ENCODE measurements at places on chromosomes 13 and 19.

GRCh38 chr13:44407891-44408290 lies 34.3 kb downstream of the SERP2 start:
- no peak for DNase-seq

DNA sequence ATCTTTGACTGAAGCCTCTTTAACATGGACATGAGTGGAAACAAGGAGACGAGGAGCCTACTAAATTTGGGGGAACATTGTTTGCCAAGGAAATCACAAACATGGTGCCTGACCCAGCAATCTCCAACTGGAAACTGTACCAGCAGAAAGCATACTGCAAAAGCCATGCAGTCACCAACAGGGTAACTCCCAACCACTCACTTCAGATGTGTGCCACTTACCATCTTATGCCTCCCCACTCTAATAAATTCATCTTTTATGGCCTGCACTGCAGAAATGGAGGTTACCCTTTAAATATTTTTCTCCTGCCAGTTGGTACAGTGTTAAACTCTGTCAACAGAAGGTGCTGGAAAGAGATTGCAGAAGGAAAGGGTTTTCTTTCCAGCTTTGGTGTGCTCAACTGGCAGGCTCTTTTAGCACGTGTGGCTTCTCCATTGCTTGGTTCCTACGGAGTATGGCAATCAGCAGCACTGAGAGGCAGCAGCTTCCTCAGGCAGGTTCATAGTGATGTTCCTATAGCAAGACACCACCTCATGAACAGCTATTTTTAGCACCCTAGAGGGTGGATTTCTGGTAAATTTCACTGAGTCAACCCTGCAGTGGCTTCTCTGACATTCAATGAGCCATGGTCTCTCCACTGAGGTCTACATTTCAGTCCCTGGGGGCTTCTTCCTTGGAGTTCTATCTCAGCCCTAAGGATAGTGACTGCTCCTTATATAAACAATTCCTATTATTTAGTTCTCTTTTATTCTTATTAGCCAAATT lies 21.4 kb downstream of the MIR17HG start:
- DNase-seq, result no peak

DNA sequence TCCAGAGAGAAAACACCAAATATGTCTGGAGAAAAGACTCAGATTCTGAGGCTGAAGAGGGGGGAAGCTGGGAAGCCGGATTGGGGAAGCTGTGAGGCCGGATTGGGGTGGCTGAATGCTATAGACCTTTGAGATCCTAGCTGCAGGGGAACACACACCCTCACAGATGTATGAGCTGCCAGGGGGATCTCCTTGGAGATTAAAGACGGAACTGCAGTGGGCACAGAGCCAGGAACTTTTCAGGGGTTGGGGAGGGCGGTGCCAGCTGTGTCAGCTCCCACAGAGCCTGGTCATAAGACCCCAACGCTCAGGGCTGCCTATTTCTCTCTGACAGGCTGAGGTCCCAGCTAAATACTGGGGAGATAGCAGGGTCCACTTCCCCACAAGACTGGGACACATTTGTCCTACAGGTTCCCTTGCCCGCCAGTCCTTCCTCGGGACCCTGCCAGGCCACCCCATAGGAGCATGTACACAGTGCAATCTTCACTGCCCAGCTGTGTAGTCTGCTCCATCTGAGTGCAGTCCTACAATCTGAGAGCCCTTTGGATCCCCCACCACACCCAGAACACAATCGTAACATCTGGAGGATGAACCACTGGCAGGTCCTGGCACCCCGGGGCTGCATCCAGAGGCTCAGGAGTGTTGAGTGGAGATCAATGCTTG lies 1893.9 kb downstream of the PCDH9 start:
- no peak for DNase-seq

DNA sequence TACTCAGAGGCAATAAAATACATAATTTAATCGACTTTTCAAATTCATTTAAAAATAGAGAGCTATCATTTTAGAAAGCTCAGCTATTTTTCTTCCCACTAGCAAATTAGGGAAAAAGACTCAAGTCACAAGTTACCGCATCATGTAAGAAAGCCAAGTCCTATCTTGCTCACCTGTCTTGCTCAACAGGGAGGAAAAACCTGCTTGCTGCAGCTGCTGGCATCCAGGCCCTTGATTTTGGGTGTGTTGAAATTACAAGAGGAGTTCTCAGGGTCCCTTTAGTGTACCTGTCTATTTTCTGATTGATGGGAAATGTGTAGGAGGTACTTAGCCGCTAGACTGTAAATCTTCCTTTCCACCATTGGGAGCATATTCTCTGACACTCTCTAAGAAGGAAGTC lies 22.2 kb downstream of the SLC10A2 start:
- DNase-seq, result no peak

DNA sequence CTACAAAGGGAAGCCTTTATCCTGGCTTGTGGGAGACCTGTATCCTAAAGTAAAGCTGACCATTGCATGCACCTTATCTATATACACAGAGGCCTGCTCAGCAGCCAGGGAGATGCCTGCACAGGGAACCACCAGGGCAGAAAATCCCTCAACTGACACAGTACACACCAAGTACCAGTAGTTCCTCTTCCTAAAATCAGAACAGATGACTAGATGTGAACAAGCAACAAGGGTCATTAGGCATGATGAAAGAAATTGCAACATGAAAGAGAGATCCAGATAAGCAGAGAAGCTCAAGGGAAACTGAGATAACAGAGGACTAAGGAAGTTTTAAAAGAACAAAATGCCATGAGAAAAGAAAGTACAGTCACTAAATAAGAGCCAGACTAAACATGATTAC lies 39.7 kb upstream of the SLC7A9 start:
- DNase-seq, result no peak

GRCh38 chr19:38264486-38265212 lies at the start of gene SPINT2:
Gene SPINT2 (plus strand): TSS chr19:38264573. CDS start chr19:38264893, 320 bp downstream.
- no peak for DNase-seq

DNA sequence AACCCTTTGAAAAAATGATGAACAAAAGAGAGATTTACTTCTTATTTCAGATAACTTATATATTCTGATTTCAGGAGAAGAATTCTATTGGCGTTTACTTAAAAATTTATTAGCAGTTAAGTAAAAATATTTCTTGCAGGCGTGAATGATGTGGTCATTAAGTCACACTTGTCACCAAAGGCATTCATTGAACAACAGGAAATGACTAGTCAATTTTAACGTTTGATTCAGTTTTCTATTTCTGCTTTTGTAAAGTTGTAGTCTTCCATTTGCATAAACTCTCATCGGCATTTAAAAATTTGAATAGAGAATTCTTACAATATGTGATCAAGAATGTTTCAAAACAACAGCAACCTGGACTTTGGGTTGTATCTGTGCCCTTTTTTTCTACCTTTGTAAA lies 83.4 kb downstream of the GPR12 start:
- DNase-seq, result no peak

DNA sequence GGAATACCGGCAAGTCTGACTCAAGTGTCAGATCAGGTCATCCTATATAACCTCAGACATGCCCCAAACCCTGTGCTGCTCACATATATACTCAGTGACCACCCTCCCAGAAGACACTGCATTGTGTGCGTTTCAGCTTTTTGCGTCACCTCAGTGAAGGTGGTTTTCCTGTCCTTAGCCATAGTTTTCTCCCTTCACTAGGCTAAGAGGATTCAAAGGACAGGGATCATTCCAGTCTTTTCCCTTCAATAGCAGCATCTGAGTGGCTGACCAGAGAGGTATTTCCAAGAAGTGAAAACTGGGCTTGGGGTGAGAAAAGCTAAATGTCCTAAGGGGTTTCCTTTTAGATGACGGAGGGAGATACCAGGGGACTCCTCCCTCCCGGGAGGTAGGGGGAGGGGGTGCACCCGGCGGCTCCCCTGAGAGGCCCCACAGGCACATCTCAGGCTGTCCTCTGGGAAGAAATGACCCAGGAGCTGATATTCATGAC lies 12.7 kb upstream of the OR10H1 start:
- no peak for DNase-seq

- DNase-seq, result no peak
These were observed 324.4 kb downstream of the LMO7 start for GRCh38 chr13:75960538-75960994.

DNA sequence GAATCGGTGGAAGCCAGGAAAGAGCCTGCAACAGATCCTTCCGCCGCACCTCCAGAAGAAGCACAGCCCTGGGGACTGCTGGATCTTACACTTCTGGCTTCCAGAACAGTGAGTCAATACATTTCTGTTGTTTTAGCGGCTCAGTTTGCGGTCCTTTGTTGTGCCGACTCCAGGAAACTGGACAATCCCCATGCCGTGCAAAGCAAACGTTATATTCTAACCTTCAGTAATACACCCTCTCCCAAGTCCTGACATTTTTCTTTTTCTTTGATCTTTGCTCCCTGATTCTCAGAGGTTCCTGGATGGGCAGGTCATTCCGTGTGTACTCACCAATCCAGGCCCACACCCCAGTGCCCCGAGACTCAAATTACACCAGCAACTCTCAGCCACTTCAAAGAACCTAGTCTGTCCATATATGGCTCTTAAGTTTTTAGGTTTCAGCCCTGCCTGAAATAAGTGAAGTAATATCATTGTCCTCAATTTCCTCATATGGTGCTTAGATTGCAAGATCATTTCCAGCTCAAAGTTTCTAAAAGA lies 387.1 kb upstream of the SGCG start:
- no peak for DNase-seq

DNA sequence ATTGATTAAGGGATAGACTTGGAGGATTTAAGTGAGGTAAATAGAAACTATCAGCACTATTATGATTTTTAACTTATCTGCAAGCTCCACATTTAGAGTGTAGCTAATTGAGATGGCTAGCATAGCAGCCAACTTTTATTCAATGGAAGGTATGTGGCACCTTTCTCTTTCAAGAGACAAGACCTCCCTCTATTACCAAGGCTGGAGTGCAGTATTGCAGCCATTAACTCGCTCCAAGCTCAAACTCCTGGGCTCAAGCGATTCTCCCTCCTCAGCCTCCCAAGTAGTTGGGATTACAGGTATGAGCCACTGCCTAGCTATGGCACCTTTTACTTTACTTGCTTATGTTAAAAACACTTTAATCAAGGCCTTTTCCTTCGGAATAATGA lies 8.2 kb downstream of the TPT1 start:
- DNase-seq, result no peak

DNA sequence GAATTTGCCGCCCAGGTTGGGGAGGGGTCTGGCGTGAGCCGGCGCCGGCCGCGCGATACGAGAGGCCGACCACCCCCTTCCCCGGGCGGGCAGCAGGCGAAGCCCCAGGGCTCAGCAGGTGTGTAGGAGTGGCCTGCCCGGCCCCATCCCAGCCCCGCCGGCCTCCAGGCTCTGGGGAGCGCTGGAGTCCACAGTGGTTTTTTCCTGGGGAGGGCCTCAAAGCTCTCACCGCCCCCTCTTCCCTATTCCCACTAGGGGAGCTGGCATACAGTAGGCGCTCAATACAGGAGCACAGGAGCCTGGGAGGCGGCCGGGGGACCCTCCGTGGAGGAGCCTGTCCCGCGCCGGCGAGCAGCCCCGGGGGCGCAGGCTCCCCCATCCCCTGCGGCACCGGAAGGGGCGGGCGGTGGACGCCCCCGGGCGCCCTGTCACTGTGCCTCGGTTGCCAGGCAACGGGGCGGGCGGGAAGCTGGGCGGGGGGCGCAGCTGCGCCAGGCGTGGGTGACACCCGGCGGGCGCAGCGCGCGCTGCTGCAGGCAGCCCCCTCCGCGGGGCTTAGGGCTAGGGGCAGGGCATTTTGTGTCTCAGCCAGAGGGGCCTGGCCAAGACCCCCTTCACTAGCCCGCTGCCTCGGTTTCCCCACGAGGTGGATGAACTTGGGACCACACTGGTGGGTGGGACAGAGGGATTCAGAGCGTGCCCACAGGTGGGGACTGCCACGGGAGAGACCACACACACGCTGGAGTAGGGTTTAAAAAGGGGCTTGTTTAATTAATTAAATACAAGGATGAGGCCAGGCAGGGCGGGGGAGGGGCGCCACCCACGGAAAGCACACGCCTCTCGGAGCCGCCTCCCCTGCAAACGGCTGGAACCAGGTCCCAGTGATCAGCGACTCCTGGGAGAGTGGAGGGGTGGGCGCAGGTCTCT lies 3.6 kb upstream of the REXO1 start:
- DNase-seq, result no peak

- no peak for DNase-seq
These were observed 14.1 kb downstream of the PNPLA6 start for GRCh38 chr19:7549429-7550148.

DNA sequence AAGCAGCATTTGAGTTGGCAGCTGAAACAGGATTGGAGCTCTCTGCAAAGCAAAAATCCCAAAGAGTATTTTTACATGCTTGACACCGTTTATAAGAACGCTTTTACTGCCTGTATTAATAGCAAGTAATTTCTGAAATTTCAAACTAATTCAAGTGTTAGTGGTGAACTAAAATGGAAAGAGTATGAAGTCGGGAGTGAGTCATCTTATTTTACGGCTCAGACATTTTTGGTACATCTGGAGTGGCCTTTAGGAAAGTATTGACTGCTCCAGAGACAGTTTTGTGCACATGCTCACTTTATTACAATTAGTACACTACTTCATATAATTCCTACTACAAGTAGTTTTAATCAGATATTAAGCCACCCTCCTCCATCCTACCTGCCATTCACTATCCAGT lies 167.4 kb downstream of the SLITRK6 start:
- DNase-seq, result no peak

DNA sequence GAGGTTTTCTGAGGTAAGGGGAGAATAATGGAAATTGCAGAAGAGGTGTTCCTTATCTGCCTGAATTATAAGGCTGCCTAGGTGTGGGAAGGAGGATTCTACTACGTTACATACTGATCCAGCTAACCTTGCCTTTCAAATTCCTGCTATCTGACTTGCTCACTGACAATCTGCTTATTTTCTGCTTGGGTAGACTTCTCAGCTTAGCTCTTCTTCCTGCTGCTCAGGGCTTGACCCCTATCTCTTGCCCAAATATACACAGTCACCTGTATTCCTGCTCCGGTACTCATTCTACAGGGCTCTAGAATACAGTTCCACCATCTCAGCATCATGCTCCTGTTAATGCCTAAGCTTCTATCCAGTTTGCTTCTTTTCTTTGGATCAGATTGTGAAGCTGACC lies 1607.6 kb downstream of the OLFM4 start:
- no peak for DNase-seq

GRCh38 chr13:59734393-59734792 lies 429.3 kb downstream of the DIAPH3 start:
- no peak for DNase-seq

DNA sequence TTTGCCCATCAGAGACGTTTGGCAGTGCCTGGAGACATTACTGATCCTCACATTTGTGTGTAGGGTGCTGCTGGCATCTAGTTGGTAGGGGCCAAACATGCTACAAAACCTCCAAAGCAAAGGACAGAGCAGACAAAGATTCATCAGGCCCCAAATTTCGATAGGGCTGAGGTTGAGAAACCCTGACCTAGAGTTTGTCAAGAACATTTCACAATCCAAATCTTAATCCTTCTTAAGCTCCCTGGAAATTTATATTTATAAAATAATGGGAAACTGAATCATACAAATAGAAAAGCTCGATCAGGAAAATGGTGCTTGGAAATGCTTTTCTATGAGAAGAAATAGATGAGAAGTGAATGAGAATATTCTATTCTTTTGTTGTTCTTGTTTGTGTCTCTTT lies 273.6 kb downstream of the DCT start:
- no peak for DNase-seq

GRCh38 chr13:20713014-20713376 lies 9.5 kb downstream of the IL17D start:
- no peak for DNase-seq

Measured in NCI-H1436 treated with DMSO at 0.1 percent for 48 hours (cell line).